ENCODE measurements at places on chromosomes 1 and 21.

DNA sequence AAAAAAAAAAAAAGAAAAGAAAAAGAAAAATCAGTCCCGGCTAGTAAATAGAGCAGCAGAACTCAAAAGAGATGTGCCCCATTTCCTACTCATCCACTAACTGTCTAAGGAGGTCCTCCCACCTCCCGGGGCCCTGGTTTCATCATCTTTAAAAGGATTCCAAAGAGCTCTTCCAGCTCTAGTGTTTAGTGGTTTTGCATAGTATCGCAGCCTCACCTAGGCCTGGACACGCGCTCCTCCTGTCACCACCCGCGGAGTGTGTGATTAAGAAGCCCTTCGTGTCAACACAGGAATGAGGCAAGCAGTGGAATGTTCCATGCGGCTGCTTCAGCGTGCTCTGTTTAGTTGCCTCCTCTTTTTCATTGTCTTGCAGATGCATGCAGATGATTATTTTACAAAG, 49.0 kb downstream of the LBR start:
- no peak for DNase-seq

GRCh38 chr1:81430236-81430938, 370.3 kb upstream of the ADGRL2 start:
- DNase-seq: no peak

GRCh38 chr1:228747301-228747935, 12.1 kb downstream of the RHOU start:
- no peak for DNase-seq

- DNase-seq: no peak
Measured at GRCh38 chr1:55141295-55141893, 73.8 kb downstream of the USP24 start.

GRCh38 chr1:54934869-54935268, 45.6 kb upstream of the TMEM61 start:
- peak; percentile 33 for DNase-seq

DNA sequence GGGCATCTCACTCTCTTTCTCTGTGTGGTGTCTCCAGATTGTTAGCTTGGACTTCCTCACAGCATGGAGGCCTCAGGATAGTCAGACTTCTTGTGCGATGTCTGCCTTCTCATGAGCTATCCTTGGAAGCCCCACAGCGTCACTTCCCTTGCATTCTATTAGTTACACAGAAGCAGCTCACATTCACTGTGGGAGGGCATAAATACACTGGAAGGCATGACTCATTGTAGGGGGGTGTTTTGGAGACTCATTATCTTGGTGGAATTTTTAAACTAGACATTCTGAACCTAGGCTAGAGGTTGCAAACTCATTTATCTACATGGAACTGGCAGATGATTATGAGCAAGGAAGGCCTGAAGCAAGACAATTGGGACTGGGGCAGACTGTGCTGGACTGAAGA, 21.4 kb upstream of the FASLG start:
- DNase-seq: peak; percentile 27

DNA sequence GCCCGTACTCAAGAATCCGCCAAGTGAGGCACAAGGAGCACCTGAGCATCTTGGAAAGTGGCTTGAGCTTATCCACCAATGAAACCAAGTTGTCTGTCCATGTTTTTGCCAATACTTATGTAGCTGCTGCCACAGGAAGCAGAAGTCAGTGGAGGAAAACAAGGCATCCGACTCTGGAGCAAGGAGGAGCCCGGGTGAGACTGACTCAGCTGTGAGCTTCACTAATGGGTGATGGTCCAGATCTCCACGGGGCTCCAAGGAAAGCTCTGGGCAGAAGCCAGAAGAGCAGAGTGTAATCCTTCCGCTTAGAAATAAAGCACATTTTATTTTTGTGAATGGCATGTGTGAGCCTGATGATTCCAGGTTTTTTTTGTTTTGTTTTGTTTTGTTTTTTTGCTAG, 12.3 kb upstream of the SSR2 start:
- DNase-seq: no peak

- no peak for DNase-seq
Measured at GRCh38 chr1:161907265-161907664, 116.4 kb downstream of the OLFML2B start.

GRCh38 chr1:40802078-40802741, 18.6 kb downstream of the KCNQ4 start:
- peak; percentile 43 for DNase-seq

DNA sequence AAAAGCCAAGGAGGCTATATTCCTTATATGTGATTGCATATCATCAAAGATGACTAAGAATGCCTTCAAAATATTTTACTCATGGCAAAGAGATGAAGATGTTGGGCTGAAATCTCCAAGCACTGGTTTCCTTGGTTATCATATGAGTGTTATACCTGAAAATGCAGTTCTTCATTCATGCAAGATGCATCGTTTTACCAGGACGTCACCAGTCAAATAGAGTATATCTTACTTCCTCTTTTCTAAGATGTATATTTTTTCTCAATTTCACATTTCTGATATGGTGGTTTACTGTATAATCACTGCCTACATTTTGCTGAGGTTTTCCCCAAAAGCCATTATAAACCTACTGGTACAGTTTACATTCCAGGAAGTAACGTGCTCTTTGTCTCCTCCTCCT, 1085.7 kb downstream of the NCAM2 start:
- DNase-seq: no peak

GRCh38 chr1:24107462-24108138, 4.3 kb downstream of the MYOM3 start:
- DNase-seq: peak; percentile 76

- DNase-seq: peak; percentile 86
Measured at GRCh38 chr1:30700528-30701257, 22.7 kb downstream of the MATN1 start.

GRCh38 chr1:48093696-48094528, 96.7 kb upstream of the TRABD2B start:
- peak; percentile 89 for DNase-seq

DNA sequence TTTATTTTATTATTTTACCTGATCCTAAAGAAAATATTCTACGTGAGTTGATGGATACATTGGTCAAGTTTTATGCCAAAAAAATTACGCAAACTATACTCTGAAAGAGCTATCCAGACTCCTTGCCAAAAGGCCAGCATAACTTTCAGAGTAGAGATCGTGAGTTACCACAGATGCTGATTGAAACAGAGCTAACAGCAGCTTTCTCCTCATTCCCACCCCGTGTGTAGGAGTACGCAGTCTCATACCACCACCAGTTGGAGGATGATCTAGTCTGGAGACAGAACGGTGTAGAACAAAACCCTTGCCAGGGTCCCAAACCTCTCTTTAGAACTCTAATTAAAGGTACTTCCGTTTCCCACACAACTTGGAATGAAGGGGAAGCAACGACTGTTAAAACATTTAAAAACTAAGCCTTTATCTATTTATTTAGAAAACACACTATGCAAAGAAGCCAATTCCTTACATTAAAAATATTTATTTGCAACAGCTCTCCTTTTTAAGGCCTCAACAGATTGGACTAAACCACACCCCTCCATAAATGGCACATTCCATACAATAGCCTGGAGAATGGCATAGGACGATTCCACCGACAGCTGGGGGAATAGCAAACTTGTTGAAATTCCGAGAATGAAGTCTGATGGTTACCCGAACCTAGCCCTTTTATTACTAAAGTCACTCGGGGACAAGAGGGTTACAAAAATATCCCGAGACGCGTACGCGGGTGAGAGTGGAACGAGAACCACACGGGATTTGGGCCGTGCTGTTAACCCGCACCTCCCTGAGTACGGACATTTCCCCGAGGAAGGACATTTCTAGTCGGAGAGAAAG, 1.4 kb downstream of the NUCKS1 start:
- DNase-seq: peak; percentile 10

DNA sequence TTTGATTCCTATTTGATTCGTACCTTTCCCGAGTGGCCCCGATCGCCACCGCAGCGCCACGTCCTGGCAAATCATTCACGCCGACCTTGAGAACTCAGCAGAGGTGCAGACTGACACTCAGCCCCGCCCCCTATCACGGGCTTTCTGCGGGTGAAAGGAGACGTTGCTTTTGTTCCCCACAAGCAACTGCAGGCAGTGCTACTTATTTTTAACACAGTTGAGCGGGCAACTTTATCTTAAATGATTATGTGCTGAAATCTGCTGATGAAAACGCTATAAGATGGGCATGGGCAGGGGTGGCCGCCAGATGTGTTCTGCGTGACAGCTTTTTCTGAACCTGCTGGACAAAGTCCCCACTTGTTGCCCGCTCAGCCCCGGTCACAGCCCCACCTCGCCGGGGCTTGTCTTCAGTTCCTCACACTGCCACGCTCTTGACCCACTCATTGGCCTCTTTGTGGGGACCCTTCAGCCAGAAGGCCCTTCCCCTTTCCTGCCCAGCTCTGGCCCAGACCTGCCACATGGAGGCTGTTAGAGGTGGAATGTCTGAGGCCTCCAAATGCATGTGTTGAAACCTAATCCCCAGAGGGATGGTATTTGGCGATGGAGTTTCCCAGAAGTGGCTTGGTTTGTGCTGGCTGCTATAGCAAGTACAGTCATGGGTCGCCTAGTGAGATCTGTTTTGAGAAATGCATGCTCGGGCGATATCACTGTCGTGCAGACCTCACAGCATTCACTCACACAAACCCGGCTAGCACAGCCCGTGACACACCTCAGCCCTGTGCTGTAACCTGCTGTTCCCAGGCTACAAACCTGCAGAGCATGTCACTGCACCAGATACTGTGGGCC, 15.7 kb upstream of the PDXK start:
- DNase-seq: no peak

- DNase-seq: no peak
Measured at GRCh38 chr1:226107471-226108460, 45.2 kb downstream of the H3-3A start.

DNA sequence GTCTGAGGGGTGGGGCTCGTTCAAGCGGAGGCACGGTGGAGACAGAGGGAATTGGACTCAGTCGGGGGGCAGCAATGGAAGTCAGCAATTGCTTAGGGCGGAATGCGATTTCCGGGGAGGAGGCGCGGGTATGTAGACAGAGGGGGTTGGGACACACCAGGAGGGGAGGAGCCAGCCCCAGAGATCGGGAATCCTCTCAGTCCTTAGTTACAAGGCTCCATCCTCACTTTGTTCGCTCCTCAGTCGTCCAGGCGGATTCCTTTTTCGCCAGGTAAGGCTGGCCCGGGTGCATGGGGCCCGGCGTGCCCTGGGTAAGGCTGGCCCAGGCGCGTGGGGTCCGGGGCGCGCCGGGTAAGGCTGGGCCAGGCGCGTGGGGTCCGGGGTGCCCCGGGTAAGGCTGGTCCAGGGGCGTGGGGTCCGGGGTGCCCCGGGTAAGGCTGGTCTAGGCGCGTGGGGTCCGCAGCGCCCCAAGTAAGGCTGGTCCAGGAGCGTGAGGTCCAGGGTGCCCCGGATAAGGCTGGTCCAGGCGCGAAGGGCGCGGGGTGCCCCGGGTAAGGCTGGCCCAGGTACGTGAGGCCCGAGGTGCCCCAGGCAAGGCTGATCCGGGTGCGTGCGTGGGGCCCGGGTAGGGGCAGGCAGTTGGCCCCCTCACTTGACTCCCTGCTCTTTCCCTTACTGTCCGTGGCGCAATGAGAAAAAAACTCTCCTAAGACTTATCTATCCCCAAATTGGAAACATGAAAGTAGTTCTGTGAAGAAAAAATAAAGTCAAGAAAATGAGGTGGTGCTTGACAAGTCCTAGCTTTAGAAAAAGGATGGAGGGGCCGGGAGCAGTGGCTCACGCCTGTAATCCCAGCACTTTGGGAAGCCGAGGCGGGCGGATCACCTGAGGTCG, at the start of gene L1TD1:
Gene L1TD1, plus strand, starts transcription at position 199 of the 894 bp plus-strand sequence. CDS start 11,780 bp downstream, outside the sequence.
- no peak for DNase-seq

- peak; percentile 62 for DNase-seq
Measured at GRCh38 chr1:109239409-109240068, 9.8 kb upstream of the CELSR2 start.

DNA sequence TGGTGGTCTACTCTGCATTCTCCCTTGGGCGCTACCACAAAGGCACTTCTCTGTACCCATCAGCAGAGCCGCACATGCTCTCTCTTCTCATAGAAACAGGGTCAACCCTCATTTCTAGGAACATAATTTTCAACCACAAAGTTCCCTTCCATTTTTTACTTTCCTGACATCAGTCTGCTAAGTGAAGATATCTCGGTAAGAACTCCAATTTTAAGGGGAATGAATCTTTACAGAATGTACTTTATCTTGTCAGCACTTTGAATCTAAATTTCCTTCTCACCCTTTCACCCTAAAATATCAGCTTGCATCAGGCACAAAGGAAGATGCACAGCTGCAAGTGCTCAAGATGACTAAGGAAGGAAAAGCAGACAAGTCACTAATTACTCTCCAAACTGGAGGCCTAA, 545.9 kb downstream of the SMYD3 start:
- no peak for DNase-seq

DNA sequence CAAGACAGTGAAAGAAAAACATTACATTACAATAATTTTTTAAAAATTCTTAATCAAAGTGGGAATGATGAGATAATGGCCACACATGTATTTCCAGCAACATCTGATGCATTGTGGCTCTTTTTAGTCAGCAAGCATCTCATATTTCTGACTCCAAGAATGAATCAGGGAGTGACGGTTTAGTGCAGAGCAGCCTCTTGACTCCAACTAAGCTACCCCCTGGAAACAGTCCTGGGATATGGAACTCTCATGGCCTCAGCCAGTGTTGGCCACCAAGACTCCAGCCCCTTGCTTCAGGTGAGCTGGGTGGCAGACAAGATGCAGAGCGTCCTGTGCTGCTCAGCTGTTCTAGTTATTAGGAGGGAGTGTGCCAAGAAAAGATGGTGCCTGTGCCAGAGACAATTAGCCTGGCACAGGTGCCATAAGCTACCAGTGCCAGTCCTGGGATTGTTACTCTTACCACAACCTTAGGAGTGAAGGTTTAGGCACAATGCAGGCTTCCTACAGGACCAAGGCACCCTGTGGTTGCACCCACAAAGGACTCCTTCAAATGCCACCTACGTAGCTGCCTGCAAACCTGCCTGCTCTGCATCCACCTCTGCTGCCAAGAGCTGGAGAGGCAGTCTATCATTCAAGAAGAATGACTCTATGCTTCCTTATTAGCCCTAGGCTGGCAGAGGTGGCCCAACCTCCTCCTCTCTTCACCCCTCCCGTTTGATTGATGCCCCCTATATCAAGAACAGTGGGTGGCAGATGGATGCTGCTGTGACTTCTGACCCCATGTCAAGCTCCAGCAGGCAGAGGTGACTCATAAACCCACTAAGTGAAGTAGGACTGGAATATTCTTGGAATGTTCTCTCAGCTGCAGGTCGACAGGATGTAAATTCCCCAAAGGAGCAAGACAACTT, 6.0 kb upstream of the SEC16B start:
- DNase-seq: peak; percentile 79

- no peak for DNase-seq
Measured at GRCh38 chr1:150243003-150243402, 7.1 kb upstream of the ANP32E start.

- DNase-seq: no peak
Measured at GRCh38 chr1:236890152-236891056, 95.3 kb downstream of the MTR start.

- DNase-seq: no peak
Measured at GRCh38 chr1:220307607-220308006, 35.4 kb upstream of the RAB3GAP2 start.
